Endothelial cell (in vitro differentiated cells): ENCODE measurements at places on chromosomes 5 and 9.

- H3K27ac ChIP-seq: no peak overlapping the region
- no peaks in the 10 kb centered on the region for H3K27me3 ChIP-seq
- H3K4me1 ChIP-seq: no peaks in the 10 kb centered on the region
- H3K36me3 ChIP-seq: no peaks in the 10 kb centered on the region
- H3K4me3 ChIP-seq: no peak overlapping the region
Observed at GRCh38 chr9:85040146-85040545, 370.6 kb downstream of the NTRK2 start.

DNA sequence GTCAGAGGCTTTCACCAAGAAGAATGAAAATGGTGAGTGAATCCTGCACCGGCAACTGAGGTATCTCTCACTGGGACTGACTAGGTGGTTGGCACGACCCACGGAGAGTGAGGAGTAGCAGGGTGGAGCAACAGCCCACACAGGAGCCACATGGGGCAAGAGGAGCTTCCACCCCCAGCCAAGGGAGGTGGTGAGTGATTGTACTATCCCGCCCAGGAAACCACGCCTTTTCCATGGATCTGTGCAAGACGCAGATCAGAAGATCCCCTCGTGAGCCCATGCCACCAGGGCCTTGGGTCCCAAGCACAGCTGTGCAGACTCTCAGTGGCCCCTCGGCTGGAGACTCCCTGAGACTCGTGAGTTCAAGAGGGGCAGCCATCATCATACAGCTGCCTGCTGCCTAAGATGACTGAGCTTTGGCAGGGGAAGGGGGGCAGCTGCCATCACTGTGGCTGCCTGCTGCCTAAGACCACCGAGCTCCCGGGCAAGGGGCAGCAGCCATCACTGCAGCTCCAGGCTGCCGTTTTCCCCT lies 229.5 kb downstream of the AP3B1 start:
- H3K4me3 ChIP-seq: no peak overlapping the region
- no peak for DNase-seq
- H3K36me3 ChIP-seq: peaks cover 19% of the 10 kb centered on the region
- H3K27ac ChIP-seq: no peak overlapping the region

- no peak overlapping the region for H3K27ac ChIP-seq
- no peak overlapping the region for H3K4me3 ChIP-seq
- peaks cover 11% of the 10 kb centered on the region for H3K36me3 ChIP-seq
- peaks cover 1% of the 10 kb centered on the region for H3K27me3 ChIP-seq
Observed at GRCh38 chr9:76464706-76465105, 5.7 kb downstream of the GCNT1 start.

DNA sequence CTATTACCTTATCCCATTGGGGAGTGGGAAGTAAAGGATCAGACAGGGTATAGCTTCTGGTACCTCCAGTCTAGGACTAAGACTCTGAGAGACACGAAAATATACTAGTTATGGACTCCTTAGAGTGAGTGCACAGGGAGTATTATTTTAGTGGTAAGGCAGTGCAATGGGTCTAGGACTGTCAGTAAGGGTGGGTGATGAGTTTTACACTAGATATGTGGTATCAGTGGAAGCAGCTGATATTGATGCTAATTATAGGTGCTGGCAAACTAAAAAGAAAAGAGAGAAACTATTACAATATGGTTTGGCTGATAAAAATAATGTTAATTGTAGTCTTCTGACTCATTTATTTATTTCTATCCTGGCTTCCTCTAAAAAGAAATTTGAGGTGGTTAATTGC lies 118.6 kb downstream of the UNC13B start:
- no peak overlapping the region for H3K27ac ChIP-seq
- DNase-seq: no peak
- H3K4me1 ChIP-seq: no peaks in the 10 kb centered on the region
- H3K4me3 ChIP-seq: no peak overlapping the region

DNA sequence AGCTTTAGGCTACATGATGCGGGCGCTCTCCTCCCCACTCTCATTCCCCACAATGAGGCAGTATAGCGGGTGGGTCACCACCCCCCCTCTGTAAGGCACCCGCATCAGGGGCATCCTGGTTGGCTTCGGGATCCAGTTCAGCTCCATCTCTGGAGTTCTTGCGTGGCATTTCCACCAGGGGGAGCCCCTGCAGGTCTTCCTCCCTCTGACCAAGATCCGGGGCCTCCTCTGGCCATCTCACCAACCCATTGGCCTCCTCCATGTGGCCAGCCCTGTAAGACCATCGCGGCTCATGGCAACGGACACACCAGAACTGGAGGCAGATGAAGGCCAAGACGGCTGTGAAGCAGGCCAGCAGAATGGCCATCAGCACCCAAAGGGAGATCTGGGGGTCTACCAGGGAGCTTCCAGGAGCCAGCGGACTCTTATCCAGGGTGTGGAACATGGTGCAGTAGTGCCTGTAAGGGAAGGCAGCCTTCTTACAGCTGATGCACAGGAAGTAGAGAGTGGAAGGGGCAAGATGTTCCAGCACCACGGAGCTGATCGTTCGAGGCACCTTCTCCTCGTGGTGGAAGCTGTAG lies 77.0 kb downstream of the CYFIP2 start:
- no peak overlapping the region for H3K27ac ChIP-seq
- DNase-seq: peak; percentile 61
- H3K4me1 ChIP-seq: no peaks in the 10 kb centered on the region

DNA sequence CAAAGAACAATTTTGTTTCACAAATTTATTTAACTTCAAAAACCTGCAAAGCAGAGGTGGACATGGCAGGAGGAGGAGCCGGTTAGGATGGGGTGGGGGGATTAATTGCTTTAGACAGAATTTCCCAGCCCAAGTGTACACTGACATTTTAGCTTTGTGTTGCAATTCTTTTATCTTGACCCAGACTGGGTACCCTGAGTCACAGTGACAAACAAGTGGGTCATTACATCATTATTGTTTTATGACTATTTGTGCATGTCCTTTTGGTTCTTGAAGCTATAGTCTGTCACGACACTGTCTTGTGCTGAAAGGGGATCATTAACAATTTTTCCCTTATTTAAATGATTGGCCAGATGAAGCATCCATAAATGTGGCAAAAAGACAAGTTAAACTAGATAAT lies 84.5 kb upstream of the VCAN start:
- peaks cover 5% of the 10 kb centered on the region for H3K4me1 ChIP-seq
- H3K27ac ChIP-seq: no peak overlapping the region
- H3K27me3 ChIP-seq: peaks cover 1% of the 10 kb centered on the region
- H3K36me3 ChIP-seq: no peaks in the 10 kb centered on the region

- H3K36me3 ChIP-seq: peaks cover 15% of the 10 kb centered on the region
- DNase-seq: no peak
- H3K4me3 ChIP-seq: peak overlapping the region; percentile 2
- peaks cover 7% of the 10 kb centered on the region for H3K27me3 ChIP-seq
- H3K27ac ChIP-seq: no peak overlapping the region
Observed at GRCh38 chr5:151024440-151025249, 4.3 kb downstream of the GPX3 start.

- no peak overlapping the region for H3K4me3 ChIP-seq
- H3K4me1 ChIP-seq: peaks cover 3% of the 10 kb centered on the region
- no peak overlapping the region for H3K27ac ChIP-seq
- no peaks in the 10 kb centered on the region for H3K27me3 ChIP-seq
- DNase-seq: no peak
Observed at GRCh38 chr5:23013395-23013998, 160.4 kb upstream of the CDH12 start.

DNA sequence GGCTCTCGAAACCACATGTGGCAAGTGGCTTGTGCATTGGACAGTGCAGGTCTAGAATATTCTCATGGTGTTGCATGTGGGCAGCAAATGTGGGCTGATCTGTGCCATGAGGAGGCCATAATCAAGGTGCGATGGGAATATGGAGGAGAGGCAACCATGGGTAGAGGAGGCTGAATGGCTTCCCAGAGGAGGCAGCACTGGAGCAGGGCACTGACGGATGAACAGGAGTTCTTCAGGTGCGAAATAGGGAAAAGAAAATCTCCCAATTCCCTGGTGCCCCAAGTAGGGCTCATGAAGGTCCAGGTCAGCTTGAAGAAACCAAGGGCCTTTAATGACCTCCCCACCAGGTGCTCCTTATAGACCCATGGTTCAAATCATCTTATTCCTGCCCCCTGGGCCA lies 126.5 kb downstream of the RXRA start:
- peaks cover 2% of the 10 kb centered on the region for H3K27me3 ChIP-seq
- DNase-seq: no peak
- H3K4me3 ChIP-seq: no peak overlapping the region
- peaks cover 4% of the 10 kb centered on the region for H3K4me1 ChIP-seq
- H3K36me3 ChIP-seq: no peaks in the 10 kb centered on the region
- H3K27ac ChIP-seq: no peak overlapping the region

DNA sequence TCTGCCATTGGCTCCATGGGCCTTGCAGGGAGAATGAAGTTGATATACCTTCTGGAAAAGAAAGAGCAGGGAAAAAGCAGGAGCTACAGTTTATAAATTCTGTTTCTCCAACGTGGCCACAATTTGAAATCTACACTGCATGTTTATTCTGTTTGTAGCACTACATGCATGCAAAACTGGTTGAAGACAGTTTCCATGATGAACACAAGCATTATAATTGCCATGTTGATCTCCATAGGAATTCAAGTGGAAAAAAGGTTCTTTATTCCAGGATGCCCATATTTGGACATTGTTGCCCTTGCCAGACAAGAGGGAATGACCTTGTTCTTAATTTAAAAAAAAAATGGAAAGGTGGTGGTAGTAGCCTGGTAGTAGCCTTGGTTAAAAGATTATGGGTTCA lies 69.2 kb upstream of the PALM2AKAP2 start:
- no peaks in the 10 kb centered on the region for H3K4me1 ChIP-seq
- no peak overlapping the region for H3K4me3 ChIP-seq
- H3K36me3 ChIP-seq: no peaks in the 10 kb centered on the region
- H3K27me3 ChIP-seq: no peaks in the 10 kb centered on the region
- no peak overlapping the region for H3K27ac ChIP-seq

- no peak overlapping the region for H3K27ac ChIP-seq
- no peak overlapping the region for H3K4me3 ChIP-seq
- peaks cover 8% of the 10 kb centered on the region for H3K4me1 ChIP-seq
- H3K27me3 ChIP-seq: peaks cover 5% of the 10 kb centered on the region
Observed at GRCh38 chr5:111635151-111635902, 121.7 kb downstream of the NREP start.

DNA sequence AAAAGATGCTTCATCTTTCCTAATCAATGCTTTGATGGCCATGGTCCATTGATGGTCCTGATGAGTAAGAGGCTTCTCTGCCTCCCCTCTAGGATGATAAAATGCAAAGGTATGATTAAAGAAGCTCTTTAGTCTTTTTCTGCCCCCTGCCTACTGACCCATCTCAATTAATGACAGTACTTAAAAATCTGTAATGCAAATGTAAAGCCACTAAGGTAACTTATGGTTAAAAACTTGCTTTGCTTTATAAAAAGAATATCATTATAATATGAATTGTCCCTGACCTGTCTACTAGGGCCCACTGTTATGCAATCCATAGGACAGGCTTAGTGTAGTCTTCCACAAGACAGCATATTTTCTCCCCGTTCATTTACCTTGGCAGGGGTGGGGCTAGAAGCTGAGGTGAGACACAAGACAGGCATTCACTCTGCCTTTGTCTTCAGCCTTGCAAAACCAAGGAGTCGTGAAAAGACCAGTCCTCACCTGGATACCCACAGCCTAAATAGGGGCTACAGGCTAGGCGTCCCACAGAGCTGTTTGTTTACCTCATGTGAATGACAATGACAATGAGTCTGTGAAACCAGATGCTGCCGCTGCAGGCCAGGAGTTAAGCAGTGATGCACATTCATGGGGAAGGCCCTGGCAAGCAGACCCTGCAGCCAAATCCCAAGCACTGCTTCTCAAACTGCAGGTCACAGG lies 60.4 kb downstream of the BNC2 start:
- no peaks in the 10 kb centered on the region for H3K36me3 ChIP-seq
- H3K27me3 ChIP-seq: no peaks in the 10 kb centered on the region
- H3K4me3 ChIP-seq: no peak overlapping the region

DNA sequence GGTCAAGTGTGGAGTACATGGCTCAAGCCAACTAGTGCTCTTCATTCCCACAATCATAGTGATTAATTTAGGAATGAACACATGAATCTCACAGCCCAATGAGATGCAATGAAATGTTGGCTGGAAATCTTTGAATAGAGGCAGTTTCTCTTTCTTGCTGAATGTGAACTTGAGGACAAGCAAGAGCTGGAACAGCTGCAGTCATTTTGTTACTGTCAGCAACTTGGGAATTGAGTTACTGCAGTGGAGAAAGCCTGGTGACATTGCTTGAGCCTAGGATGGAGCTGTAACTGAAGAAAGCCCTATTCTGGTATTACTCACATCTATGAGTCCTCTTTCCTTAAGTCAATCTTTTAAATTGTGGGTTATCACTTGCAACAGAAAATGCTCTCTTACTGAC lies 62.3 kb downstream of the YIPF5 start:
- H3K27ac ChIP-seq: no peak overlapping the region
- no peak for DNase-seq
- no peak overlapping the region for H3K4me3 ChIP-seq
- no peaks in the 10 kb centered on the region for H3K27me3 ChIP-seq
- no peaks in the 10 kb centered on the region for H3K4me1 ChIP-seq
- no peaks in the 10 kb centered on the region for H3K36me3 ChIP-seq
